ENCODE measurements at places on chromosomes 1 and 21.

DNA sequence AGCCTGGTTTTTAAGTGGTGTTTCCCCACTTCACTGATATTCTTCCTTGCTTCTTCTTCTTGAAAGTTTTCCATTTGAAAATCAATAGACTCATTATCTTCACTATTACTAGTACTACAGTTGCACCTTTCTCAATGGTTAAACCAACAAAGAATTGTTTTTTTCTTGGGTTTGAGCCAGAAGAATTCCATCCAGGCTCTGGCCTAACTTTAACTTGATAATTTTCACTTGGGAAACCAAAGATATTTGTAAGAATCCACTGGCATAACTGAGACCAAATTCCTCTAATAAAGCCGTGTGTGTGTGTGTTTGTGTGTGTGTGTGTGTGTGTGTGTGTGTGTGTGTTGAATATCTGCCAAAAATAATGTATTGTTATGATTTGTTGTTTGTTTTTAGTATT lies 103.2 kb downstream of the SGIP1 start:
- no peak for DNase-seq

DNA sequence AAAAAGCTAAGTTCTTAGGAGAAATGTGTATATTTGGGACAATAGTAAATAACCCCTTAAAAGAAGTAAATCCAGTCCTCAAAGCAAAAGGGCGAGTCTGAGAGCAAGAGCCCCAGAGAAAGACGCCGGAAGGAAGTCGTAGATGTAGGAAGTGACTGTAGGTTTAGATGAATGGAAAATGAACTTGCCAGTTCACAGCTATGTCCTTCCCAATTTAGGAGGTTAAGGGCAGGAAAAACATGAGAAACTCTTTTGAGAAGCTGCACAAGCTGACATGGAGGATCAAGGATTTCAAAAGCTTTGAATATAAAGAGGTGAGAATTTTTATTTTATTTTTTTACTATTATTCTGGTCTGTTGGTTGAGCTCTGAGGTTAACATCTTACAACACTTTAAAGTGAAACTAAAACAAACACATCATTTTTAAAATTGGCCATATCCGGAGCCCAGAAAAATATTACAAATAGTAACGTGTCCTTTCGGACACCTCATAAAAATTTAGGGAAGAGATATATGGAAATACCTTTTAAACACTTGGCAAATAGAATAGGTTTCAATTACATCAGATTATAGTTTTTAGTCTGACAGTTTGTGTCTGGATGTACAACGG lies 1178.6 kb downstream of the MRPL39 start:
- DNase-seq: no peak

- DNase-seq: no peak
Observed at GRCh38 chr1:83113652-83114051, 885.3 kb downstream of the TTLL7 start.

- DNase-seq: no peak
Observed at GRCh38 chr1:203380420-203381150, 29.7 kb upstream of the FMOD start.

GRCh38 chr1:62492521-62492920 lies 55.7 kb downstream of the USP1 start:
- no peak for DNase-seq
